ENCODE measurements at places on chromosomes 6 and 20.
A peak's percentile ranks its signal among the peaks of the same experiment; 100 is the strongest.

- peak; percentile 88 for DNase-seq
These were observed 5.5 kb downstream of the MDGA1 start for GRCh38 chr6:37691904-37692806.

GRCh38 chr6:35357677-35358076 lies 15.3 kb downstream of the PPARD start:
- DNase-seq = no peak

DNA sequence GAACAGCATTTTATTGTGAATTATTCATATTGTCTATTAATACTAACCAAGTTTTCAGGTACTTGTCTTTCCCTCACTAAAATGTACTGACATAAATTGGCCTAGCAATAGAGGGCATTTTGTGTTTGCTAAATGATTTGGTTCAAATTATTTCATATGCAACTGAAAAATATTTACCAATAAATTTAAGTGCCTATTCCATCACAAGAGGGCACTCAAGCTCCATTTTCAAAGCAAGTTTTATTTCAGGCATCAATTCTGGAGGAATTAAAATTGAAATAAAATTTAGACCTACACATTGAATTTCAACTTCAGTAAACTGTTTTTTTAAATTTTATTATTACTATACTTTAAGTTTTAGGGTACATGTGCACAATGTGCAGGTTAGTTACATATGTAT lies 114.3 kb upstream of the SYNCRIP start:
- no peak for DNase-seq

DNA sequence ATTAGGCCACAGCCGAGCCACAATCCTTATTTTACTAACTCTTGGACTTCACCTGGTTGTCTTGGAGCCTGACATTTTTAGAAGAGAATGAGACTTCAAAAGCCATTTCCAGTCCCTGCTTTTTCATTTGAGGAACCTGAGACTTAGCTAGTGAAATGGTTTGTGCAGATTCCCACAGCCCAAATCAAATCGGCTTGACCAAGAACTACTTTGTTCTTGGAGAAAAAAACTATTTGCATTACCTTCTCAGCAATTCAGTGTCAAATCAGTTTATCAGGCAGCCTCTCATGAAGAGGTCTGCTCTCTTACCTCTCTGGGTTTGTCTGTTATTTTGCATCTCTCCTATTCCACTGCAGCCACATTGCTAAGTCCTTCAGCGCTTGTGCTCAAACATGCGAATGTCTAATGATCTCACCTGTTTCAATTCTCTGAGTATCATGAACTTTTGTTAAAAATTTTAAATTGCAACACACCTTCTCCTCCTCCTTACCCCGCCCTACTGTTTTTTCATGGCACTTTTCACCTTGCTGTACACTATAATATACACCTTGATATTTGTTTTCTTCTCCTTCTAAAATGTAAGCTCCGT lies 573 bp upstream of the IFNGR1 start:
- DNase-seq = no peak

GRCh38 chr6:10532392-10532791 lies 11.2 kb downstream of the GCNT2 start:
- no peak for DNase-seq

DNA sequence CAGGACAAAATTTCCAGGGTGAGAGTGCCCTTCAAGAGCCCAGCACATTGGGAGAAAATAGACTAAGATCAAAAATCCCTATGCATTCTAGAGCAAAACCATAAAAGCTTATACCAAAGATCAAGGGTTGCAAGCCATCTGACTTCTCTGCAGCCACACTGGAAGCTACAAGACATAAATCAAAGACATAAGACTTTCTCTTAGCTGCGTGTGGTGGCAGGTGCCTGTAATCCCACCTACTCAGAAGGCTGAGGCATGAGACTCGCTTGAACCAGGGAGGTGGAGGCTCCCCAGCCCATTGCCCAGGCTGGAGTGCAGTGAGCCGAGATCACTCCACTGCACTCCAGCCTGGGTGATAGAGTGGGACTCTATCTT lies 91.9 kb upstream of the NXT1 start:
- DNase-seq = no peak

GRCh38 chr6:132962936-132963868 lies 148.8 kb downstream of the RPS12 start:
- DNase-seq = peak; percentile 70

DNA sequence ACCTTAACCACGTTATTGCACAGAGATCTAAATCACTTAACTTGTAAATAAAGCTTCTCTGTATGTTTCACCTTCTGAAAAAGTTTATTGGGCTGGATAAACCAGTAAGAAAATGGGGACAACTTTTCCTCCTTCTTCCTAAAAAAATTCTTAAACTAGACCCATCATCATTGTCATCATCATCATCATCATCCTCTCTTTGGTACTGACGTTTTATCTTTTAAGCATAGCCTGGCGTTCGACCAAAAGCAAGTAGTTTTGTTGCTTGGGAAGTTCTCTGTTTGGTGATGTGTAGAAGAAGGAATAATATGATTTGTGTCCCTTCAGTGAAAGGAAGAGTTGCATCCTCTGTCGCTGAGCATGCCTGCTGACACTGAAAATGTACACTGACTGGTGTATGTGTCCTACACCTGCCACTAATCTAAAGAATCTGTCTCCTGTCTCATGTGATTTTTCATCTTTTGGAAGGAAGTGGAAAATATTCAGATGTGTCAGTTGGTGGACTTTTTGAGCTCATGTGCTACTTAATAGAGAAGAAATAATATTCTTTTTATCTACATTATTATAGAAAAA lies 2.5 kb downstream of the CLVS2 start:
- DNase-seq = no peak

DNA sequence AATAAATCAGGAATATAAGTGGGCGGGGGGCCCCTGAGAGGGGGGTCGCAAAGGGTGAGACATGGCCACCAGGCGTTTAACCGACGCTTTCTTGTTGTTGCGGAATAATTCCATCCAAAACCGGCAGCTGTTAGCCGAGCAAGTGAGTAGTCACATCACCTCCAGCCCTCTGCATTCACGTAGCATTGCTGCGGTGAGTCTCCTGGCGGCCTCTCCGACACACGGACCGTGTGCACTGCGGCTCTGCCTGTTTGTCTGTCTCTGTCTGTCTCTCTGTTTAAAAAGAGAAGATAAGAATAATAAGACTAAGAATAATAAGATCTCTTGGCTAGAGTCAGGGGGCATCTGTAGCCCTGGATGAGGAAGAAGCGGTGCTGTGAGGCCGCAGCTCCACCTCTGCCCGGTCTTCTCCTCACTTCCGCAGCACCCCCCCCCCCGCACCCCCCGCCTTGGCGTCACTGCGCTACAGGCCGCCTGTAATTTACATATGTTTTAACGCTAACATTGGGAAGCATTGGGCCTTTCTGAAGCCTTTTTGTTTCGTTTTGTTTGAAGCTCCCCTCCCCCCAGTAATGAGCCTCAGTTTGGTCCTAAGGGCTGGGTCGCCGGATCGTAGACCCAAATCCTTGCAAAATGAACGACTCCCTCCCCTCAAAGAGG lies 993 bp downstream of the STX16 start:
- peak; percentile 81 for DNase-seq

GRCh38 chr6:3926150-3926482 lies 76.9 kb downstream of the FAM50B start:
- no peak for DNase-seq

DNA sequence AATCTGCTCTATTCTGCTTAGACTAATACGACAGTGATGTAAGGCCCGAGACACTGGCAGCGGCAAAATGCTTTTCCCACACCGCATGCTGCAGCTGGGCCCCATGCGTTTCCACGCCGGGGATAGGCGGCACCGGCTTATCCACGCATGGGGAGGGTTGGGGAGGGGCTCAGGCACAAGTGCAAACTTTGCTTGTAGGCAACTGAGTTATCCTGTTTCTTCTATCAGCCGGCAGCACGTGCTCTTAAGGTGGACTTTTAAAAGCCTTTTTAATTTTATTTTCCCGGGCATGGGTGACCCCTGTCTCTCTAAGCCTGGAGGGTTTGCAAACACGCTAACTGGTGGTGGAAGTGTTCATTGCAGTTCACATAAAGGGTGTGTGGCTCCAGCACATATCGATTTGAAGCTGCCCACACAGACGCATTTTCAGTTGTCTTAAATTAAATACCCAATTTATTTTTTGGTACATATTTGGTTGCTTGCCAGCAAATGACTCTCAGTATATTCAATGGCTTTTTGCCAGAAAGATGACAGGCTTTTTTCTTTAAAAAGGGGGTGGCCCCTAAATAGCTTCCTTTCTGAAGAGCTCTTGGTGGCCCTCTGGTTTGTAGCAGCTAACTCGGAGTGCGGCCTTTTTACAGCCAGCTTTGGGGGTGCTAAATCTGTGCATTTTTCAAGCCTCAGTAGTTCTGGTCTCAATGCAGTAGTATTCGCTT lies 561.8 kb upstream of the AGPAT4 start:
- no peak for DNase-seq

DNA sequence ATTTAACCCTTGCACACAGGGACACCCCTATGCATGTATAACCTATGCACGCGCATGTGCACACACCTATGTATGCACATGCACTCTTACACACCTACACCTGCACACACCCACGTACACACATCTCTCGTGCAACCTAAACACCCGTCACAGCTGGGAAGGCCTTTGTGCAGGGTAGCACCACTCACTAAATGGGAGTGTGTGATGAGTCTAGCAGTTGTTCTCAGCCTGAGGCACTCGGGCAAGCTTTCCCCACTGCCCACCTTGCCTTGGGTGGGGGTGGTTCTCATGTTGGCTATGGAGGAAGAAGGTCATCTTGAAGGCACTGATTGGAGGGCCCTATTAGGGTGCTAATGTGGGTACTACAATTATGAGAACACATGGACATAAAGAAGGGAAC lies 85.8 kb downstream of the DLL1 start:
- DNase-seq = no peak

DNA sequence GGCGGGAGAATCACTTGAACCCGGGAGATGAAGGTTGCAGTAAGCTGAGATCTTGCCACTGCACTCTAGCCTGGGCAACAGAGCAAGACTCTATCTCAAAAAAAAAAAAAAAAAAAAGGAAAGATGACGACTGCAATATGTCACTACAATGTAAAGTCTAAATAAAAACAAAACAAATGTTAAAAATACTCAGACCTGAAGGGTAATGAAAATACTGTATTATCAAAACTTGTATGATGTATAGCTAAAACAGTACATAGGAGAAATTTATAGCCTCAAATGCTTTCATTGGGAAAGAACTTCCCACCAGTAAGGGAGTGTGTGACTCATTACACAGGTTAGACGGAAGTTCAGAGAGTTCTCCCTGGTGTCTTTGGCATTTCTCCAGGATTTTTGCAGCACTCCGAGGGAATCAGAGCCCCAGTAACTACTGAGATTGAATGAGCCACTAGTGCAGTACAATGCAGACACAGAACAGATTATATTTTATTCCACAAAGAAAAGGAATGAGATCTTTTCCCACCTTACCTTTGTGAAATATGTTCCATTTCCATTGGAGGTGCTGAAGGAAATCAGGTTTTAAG lies 12.5 kb upstream of the RALGAPB start:
- no peak for DNase-seq

DNA sequence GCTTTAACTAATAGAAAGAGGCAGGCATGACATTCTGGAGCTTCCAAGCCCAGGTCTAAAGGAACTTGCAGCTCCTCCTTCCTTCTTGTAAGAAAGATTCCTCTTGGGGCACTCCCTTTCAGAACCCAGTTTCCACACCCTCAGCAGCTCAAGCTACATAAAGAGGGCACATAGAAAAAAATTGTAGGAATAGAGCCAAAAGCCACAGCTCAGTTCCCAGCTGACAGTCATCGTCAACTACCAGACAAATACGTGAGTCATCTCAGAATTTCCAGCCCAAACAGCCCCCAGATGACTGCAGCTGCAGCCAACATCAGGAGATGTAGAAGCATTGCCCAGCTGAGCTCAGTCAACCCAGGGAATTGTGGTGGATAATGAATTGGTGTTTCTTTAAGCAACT lies 349.8 kb upstream of the ARID1B start:
- DNase-seq = peak; percentile 19

GRCh38 chr6:168007592-168008338 lies 10.3 kb downstream of the KIF25 start:
- no peak for DNase-seq

- DNase-seq = no peak
These were observed 76.9 kb upstream of the RIPOR2 start for GRCh38 chr6:25012657-25013056.

- DNase-seq = no peak
These were observed 87.5 kb downstream of the PREX1 start for GRCh38 chr20:48740292-48740649.

- DNase-seq = no peak
These were observed 81.7 kb downstream of the BACH2 start for GRCh38 chr6:90214966-90215365.

- DNase-seq = peak; percentile 37
These were observed 55.1 kb downstream of the KIF16B start for GRCh38 chr20:16517946-16518783.
